EH (cell line): ENCODE measurements at places on chromosomes 5 and 9.
A peak's percentile ranks its signal among the peaks of the same experiment; 100 is the strongest.

DNA sequence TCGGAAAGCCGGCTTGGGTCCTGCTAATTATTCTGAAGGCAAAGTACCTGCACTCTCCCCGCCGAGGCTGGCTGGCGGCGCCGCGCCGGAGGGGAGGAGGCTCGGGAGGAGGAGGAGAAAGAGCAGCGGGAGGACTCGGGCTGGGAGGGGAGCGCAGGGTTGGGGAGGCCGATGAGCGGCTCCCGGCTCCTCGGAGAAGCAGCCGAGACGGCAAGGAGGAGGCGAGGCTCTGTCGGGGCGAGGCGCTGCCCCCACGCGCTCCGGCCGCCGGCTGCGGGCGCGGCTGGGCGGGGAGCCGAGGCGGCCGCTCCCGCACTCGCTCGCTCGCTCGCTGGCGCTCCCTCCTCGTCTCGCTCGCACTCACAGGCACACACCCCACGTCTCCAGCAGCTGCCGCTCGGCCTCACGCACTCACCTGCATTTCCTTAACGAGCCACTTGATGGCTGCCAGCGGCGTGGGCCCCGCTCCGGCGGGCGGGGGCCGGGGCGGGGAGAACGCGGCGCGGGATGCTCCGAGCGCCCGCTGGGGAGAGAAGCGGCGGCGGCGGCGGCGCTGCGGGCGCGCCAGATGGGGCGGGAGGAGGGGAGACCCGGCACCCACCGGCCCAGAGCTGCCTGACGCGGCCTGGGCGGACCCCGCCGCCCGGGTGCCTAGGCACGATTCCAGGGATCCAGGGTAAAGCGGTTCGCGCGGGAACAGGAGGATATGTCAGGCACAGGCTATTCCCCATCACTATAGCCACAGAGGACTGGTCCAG is at the start of gene PTPRD:
Gene PTPRD (minus strand): TSS at position 362 of the 758 bp plus-strand sequence.
- peak; percentile 0 for DNase-seq

GRCh38 chr5:73642344-73642743 is 16.3 kb downstream of the ARHGEF28 start:
- DNase-seq = no peak

- DNase-seq = no peak
Measured at GRCh38 chr9:123399803-123400378, 43.9 kb downstream of the CRB2 start.

DNA sequence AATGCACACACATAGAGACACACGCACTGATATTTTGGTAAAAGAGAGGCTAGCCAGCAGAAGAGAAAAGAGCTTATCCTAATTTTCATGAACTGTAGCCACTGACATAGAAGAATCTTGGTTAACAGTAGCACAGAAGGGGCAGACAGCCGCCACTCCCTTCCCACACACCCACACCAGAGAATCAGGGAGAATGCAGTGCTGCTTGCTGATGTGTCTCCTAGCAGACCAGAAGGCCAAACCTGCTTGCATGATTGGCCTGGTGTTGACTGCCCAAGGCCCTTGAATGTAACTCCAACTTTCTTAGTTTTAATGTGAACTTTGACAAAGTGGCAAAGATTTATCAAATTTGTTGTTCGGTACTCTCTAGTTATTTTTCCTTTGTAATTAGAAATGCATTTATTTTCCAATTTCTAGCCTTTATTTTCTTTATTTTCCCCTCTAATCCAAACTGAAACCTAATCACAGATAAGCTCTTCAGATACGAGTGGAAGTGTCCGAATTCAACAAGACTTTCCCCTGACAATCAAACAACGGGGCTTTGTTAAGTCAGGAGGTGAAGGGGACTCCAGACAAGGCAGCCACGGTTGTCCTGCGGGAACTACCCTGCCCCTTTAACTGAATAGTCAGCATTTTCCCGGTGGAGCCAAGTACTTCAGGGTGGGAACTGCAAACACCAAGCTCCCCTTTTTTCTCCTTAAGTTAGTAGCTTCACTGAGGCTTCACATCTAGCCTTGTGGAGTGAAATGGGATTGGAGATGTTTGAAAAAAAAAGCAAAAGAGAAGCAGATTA is 81.9 kb upstream of the CTSL start:
- no peak for DNase-seq

DNA sequence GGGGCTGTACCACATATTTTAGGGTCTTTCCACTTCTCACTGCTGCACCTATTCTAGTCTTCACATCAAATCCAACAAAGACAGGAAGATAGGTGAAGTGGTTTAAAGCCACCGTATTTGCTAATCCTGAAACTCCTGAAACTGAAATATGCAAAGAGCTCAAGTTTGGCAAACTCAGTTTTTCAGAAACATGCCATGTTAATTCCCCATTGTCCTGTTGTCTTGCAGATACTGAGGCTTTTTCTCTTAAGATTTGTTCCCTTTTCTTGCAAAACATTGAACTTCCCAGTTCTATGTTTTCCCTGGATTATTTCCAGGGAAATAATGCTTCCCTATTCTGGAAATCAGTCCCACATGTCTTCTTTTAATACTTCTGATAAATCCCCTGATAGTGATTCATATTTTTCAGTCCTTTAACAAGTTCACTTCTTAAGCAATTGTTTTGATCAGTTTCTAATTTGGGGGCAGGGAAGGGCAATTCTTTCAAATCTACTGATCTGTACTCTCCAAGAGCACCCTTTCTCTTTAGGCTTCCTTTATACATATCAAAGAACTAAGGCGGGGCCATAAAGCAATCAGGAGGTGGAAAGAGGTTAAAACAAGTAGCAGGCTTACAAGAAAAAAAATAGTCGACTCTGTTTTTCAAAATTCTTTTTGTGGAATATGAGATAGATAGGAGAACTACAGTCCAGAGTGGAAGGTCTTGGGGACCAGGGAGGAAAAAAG is 648.5 kb downstream of the BNC2 start:
- DNase-seq = peak; percentile 69

GRCh38 chr9:91082731-91083130 is 279.0 kb downstream of the AUH start:
- no peak for DNase-seq

DNA sequence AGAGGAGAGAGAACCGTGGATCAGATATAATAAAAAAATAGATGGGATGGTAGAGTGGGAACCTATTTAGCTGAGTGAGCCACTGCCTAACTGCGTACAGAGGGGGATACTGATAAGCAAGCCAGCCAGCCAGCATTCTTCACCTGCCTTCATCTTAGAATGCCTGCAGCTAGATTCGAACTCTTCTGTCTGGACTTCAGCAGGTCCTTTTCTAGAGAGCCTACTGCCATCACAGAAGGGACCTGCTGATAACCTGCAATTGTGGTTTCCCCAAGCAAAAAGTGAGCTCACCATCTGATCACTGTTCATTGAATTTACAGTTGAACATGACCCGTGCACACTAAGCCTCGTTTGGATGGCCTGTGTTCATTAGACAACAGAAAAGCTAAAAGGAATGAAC is 109.4 kb downstream of the CDC42SE2 start:
- no peak for DNase-seq

- no peak for DNase-seq
Measured at GRCh38 chr5:97124335-97124734, 18.1 kb downstream of the LIX1 start.

GRCh38 chr5:14983666-14984441 is 112.3 kb upstream of the ANKH start:
- no peak for DNase-seq

DNA sequence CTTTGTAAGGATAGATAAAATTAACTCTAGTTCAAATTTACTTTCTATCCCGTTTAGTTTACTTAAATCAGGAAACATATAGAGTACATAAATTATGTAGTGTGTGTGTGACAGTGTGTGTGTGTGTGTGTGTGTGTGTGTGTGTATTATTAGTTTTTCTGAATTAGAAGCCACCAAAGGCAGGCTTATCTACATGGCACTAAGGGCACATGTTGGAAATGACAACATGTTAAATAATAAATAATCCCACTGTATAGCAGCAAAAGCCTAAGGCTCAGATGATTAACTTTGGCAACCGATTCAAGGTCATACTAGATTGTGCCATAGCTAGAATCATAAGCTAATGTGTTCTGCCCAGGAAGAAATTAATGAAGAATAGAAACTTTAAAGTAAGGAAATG is 54.6 kb downstream of the MEGF9 start:
- DNase-seq = no peak

DNA sequence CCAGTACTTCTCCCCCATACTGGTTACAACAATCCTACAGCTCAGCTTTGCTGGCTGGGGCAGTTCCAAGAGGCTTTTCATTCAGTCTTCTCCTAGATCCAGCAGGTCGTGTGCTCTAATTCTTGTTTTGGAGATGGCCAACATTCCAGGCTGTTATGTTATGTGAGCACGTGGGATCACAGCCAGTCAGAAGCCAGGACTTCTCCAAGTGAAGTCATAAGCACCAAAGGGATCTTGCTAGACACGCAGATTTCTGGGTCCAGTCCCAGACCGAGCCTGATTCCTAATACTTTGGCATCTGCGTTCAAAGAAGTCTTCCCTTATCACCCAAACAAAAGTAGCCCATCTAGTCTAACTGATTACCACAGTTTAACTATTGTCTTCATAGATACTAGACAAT is 1.4 kb upstream of the LARP1 start:
- DNase-seq = peak; percentile 97

DNA sequence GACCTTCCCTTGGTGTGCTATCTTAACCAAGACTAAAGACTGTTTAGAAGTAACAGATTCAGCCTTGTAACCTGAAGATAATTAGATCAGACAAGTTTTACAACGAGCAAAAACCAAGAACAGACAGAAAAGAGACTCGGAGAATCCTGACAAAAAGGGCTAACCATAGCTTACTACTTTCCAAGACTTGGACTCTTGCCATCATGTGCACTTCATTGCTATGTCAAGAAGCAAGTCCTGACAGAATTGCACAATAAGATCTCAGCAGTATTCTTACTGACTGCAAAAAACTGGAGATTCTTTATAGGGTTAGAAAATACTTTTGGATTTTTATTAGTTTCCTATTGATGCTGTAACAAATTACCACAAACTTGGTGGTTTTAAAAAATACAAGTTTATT is 1539.0 kb upstream of the NUDT12 start:
- DNase-seq = no peak

- DNase-seq = no peak
Measured at GRCh38 chr5:21918451-21918850, 934.7 kb downstream of the CDH12 start.

GRCh38 chr5:181189363-181189961 is 15.5 kb downstream of the TRIM7 start:
- DNase-seq = peak; percentile 46

DNA sequence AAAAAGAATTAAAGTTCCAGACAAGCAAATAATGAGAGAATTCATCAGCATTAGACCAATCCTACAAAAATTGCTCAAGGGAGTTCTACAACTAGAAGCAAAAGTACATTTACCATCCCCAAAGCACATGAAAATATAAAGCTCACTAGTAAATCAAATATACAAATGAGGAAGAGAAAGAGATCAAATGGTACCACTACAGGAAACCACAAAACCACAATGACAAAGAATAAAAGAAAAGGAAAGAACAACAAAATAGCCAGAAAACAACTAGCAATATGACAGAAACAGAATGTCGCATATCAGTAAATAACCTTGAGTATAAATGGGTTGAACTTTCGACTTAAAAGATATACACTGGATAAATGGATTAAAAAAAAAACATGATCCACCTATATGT is 739.0 kb downstream of the DTWD2 start:
- no peak for DNase-seq

GRCh38 chr5:77117161-77117560 is 30.1 kb upstream of the ZBED3 start:
- no peak for DNase-seq

DNA sequence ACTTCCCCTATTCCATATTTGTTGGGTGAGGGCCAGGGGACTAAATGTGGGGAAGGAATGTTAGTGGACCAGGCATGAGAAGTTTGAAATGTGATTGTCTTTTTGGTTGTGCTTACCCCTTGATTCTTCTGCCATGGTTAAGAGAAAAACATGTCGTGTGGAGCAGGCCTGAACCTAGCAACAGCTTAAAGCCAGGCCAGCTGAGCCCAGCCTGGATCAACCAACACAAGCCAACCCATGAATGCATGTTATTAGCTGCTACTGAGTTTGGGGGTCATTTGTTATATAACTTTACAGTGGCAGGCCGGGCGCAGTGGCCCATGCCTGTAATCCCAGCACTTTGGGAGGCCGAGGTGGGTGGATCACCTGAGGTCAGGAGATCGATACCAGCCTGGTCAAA is 52.4 kb upstream of the TRIO start:
- no peak for DNase-seq

- no peak for DNase-seq
Measured at GRCh38 chr9:137136261-137136880, 2.6 kb upstream of the GRIN1 start.

- peak; percentile 48 for DNase-seq
Measured at GRCh38 chr5:179732918-179733771, 523 bp downstream of the MAML1 start.

DNA sequence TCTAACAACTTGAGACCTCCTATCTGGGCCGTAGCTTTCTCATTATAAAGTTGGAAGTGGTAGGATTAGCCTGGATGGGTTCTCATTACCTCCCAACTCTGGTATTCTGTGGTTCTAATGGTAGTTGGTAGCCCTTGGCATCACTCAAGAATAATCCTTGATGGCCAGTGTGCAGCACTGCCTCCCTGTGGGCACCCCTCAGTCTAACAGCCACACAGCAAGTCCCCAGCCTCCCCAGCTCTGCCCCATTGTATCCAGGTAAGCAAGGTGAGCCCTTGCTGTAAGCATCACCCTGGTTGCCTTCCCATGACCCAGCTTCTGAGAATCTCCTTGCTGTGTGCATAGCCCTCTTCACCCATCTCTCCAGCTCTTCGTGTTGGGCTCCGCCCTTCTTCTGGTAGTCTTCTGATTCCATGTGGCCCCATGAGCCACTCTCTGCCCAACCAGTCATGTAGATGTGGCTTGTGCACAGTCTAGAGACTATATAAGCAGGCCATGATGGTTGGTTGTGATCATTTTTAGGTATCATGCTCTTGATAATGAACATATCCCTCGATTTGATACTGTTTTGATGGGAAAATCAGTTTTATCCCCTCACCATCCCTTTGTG is 57.6 kb upstream of the GRHPR start:
- DNase-seq = peak; percentile 4

GRCh38 chr5:35058374-35058788 is 10.6 kb upstream of the AGXT2 start:
- no peak for DNase-seq

DNA sequence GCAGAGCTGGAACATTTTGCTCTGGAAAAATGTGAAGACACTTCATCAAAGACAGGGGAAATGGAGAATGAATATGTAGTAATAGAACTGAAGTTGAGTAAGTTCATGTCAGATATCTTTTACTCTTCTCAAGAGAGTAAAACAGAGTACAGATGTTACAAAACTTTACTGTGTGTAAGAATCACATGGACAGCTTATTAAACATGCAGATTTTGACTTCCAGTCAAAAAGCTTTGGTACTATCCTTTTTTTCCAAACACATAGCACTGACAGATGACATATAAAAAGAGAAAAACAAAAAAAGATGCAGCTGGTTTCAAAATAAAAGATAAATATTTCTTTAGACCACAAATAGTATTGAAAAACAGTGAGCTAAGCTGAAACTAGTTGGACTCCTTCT is 115.4 kb downstream of the FBN2 start:
- DNase-seq = no peak

GRCh38 chr9:128192601-128193371 is 1.4 kb upstream of the CIZ1 start:
- DNase-seq = peak; percentile 97

- no peak for DNase-seq
Measured at GRCh38 chr9:95791695-95792094, 83.8 kb upstream of the ERCC6L2 start.
